Fibroblast of skin of right quadriceps (primary cell): ENCODE measurements at places on chromosomes 11 and 22.

GRCh38 chr11:59272771-59273372, 60.1 kb upstream of the MPEG1 start:
- DNase-seq = no peak

GRCh38 chr22:20436768-20437612, 635 bp downstream of the SCARF2 start:
- no peak for DNase-seq

- peak; percentile 6 for DNase-seq
These were observed 10.0 kb upstream of the OR5M1 start for GRCh38 chr11:56624661-56625110.

DNA sequence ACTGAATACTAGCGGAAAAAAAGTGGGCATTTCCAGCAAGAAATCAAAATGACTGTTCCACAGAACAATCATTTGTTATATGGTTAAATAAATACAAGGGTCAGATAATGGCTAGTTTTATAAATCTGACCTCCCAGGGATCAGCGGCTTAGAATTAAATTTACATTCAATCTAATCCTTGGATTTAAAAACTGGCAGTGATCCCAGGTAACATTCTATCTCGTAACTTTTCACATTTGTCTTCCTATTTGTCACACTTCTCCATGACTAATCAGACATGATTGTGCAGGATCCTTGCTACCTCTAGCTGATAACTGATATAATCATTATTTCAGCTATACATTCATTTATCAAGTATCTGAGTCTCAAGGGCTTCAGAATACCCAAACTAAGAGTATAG, 2.9 kb upstream of the MMP3 start:
- peak; percentile 66 for DNase-seq

- DNase-seq = no peak
These were observed 230.6 kb upstream of the PDGFD start for GRCh38 chr11:104394508-104394907.

GRCh38 chr22:34951212-34951611, 114.7 kb upstream of the ISX start:
- no peak for DNase-seq

- DNase-seq = peak; percentile 21
These were observed 4.9 kb downstream of the DAGLA start for GRCh38 chr11:61684870-61685616.

DNA sequence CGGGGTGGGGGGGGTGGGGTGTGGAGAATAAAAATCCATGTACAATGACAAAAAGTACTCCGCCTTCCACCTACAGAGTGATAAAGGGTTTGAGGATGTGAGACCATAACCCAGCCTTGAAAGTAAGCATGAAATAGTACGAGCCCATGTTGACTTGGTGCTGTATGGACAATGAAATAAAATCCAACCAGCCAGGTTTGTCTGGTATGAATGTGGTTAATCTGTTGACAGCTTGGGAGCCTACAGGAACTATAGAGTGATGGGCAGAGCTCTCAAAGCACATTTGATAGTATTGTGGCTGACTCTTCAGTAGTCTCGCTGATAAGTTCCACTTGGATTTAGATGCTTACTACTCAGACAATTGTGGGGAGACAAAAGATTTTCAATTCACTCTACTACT, 48.8 kb upstream of the CD44 start:
- DNase-seq = no peak

DNA sequence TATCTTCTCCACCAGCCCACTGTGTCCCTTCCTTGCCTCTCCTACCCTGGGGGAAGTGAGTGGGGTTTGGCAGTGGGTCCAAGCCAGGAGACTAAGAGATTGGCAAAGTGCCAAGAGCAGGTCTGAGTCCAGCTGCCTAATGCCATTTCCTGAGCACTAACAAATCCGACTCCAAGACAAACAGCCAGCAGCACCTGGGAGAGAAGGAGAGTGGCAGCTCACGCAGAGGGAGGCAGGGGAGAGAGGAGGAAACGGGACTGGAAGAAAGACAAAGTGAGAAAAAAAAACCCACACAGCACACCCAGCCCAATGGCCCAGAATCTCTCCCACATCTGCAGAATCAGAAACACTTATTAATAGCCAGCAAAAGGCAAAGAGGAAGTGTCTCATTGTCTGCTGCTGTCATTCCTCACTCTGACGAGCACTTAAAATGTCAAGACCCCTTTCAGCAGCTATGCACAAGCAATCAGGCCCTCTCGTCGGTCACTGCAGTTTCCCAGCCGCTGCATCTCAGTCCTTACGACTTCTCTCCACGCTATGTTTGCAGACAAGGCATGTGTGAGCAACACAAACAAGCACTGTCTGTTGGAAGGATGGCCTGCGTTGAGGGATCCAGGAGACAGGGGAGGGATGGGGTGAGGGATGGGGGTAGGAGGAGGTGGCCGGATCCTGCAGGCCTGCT, 558.4 kb upstream of the CADM1 start:
- DNase-seq = no peak

DNA sequence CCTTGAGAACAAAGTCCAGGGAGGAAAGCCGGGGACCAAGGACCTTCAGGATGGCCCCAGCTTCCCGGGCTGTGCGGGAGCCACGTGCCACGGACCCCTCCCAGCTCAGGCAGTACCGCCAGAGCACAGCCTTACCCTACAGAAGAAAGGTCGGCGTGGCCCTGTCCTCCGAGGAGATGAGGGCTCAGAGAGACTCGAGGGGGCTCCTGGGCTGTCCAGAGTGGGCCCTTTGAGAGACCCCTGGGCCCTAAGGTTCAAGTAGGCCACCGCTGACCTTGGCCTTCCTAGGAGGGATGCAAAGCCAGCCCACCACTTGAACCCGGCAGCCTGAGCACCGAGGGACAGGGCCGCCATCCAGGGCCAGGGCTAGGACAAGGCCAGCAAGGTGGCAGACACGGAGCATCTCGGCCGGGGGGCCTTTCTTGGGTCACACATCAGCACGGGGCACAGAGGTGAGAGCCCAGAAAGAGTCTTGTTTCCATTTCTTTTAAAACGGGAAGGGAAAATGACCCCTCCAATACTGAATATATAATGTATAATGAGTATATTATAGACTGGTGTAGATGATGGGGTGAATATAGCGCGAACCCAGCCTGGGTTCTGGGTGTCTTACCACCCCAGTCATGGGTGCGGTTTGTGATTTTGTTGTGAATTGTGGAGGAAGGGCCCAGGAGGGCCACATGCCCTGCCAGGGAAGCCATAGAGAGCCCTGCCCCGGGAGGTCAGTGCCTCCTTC, 34.4 kb upstream of the PPARA start:
- no peak for DNase-seq

DNA sequence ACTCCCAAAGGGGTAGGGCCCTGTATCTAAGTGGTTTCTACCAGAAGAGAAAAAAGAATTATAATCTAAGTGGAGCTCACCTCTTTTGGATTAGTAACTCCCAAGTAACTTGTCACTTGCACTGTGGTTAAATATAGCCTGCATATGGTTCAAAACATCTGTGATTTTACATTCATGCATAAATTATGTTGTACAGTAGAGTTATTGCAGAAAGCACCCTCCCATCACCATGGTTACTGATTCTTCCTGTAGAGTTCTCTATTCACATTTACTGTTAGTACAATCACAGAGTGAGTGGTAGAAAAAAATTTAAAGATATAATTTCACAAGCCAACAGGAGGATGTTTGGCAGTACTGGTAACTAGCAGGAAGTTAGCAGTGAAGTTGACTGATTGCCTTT, 80.4 kb downstream of the LRRC4C start:
- DNase-seq = peak; percentile 62

GRCh38 chr11:22192289-22192641, 620 bp upstream of the ANO5 start:
- no peak for DNase-seq

- no peak for DNase-seq
These were observed 29.7 kb downstream of the ALX4 start for GRCh38 chr11:44280257-44280656.

DNA sequence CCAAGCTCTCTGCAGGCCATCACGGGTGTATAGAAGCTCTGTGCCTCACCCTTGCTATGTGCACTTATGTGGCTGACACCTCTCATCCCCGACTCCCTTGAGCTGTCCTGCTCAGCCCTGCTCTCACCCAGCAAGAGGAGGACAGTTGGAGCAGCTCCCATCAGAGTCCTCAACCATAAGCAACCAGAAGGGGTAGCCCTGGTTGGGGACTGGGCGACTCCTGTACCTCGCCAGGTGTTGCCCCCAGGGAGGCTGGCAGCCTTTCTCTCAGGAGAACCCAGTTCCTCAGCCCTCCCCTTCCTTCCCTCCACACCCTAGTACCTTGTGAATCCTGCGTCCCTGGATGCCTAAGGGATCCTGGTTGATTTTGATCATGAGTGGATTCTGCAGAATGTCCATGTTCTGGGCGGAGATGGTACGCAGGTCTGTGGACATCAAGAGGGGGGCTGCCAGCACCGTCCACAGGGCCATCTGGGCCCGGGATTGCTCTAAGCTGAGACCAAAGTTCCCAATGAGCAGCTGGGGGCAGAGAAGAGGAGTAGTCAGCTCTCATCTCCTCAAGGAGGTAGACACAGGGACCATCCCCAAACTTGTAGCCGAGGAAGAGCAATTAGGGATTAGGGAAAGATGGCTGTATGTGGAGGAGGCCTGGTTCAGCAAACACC, 8.0 kb downstream of the NAGA start:
- DNase-seq = no peak

DNA sequence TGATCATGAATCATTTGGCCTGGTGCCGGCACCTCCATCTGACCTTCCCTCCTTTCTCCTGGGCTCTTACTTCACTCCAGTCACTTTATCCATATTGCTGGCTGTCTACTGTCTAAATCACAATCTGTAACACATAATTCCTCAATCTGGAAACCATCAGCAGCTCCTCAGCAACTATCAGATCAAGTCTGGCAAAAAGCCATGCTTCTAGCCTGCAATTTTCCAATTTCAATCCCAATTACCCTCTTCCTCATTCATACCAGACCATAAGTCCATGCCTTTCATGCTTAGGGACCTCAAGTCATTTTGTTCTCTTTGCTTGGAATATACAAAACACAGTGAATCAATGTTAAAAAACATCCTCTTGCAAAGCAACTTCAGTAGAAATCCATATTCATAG, 882.8 kb upstream of the ANO3 start:
- peak; percentile 1 for DNase-seq

GRCh38 chr11:83648610-83649527, 362.7 kb upstream of the CCDC90B start:
- no peak for DNase-seq

GRCh38 chr22:35430897-35431322, 31.0 kb downstream of the MCM5 start:
- DNase-seq = peak; percentile 86

GRCh38 chr11:83009999-83010398, 61.7 kb downstream of the RAB30 start:
- DNase-seq = no peak

DNA sequence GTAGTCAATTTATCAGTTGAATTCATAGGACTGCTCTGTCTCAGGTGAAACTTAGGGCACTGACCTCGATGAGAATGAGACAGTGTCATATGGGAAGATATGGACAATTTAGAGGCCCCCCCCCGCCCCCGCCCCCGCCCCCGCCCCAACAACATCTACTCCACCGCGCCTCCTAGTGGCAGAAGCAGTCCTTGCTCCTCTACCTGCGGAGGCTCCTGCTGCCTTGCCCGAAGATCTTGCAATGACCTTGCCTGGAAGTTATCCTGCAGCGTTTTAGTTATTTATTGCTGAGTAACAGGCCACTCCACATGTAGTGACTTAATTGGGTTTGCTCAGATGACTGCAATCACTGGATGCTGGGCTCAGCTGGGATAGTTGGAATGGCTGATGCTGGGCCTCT, 15.2 kb downstream of the SERPINH1 start:
- peak; percentile 45 for DNase-seq

DNA sequence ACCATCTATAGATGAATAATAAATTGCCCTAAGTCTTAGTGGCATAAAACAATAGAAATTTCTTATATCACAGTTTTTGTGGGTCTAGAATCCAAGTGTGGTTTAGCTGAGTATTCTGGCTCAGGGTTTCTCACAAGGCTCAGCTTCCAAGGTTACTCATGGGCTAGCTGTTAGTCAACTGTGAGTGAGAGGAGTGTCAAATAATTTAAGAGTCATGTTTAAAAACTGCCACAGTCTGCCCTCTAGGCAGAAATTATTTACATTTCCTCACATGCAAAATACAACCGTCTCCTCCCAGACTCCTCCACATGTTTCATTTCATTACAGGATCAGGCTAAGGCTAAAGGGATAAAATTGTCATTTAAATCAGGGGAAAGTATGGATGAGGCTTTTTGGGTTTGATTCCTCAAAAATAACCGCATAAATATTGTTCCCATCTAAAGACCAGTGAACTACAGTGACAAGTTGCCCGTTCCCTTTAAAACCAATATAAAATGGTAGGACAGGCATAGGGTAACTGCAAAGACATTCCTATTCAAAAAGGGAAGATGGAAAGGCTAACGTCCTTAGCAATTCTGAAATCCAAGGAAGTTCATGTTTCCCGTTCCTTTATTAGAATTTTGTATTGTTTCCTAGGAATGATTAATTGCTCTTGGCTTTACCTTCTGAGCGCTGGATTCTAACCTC, 324.3 kb downstream of the DYNC2H1 start:
- peak; percentile 81 for DNase-seq

GRCh38 chr22:37777122-37777687, 30.5 kb upstream of the GCAT start:
- DNase-seq = peak; percentile 75

GRCh38 chr11:911031-911889, 650 bp upstream of the CHID1 start:
- peak; percentile 74 for DNase-seq

DNA sequence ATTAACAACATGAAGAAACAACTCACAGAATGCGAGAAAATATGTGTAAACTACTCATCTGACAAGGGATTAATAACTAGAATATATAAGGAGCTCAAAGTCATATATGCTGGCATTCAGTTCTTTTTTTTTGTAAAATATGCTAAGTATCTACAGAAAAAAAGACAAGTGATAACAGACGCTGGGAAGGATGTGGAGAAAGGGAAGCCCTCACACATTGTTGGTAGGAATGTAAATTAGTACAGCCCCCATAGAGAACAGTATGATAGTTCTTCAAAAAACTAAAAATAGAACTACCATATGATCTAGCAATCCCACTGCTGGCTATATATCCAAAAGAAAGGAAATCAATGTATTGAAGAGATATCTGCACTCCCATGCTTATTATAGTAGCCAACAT, 13.8 kb downstream of the GAB2 start:
- peak; percentile 61 for DNase-seq

- no peak for DNase-seq
These were observed 6.6 kb upstream of the NXPE1 start for GRCh38 chr11:114566276-114566675.

DNA sequence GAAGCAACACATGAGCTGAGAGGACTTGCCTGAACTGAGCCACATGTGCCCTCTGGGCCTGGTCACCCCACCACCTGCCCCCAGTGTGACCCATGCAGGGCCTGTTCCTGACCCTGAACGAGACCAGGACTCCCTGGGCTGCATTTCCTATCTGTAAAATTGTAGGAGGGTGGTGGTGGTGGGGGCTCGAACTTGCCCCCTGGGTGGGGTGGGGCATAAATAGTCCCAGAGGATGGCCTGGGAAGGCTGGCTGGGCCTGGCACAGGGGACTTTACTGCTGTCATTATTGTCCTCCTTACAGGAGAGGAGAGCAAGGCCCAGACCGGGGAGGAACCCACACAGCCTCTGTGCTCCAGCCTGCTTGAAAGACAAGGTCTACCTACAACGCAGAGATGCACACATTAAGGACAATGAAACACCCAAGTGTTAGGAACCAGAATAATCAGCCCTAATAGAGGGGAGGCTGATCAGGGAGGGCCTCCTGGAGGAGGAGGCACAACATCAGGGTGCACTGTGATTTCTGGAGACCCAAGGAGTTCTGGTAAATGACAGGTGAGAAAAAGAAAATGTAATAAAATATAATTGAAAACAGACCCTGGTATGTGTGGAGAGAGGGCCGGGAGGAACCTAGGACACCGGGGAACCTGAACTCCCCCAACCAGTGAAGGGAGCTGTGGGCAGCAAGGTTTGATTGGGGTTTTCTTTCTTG, 2.8 kb upstream of the AIFM3 start:
- no peak for DNase-seq
